ENCODE measurements at places on chromosomes 1 and 21.

DNA sequence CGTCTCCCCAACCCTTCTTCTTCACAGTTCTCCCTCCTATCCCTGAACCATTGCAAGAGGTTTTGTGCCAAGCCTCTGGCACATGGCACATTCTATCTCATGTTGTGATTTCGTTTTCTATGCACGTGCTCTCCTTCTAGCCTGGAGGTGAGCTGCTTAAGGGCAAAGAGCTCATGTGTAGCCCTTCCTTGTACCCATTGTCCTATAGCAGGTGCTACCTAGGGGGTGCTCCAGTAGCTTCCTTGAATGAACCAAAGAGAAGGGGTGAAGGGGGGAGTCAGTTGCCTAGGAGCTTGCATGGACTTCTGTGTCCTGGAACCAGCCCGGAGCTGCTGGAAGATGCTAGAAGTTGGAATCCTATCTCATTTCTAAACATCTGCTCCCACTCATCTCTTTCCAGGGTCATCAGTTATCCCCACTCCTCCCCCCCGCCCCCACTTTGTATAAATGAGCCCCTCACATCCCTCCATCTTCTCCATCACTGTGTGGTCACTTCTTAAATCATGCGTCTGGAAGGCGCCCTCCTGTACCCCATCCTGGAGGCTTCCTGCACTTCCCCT, 535 bp upstream of the DISC1 start:
- DNase-seq = no peak

- DNase-seq = no peak
Measured at GRCh38 chr1:186235696-186236095, 139.4 kb downstream of the TPR start.

- no peak for DNase-seq
Measured at GRCh38 chr21:45830221-45830640, 151.3 kb upstream of the COL6A1 start.

- DNase-seq = no peak
Measured at GRCh38 chr21:29306920-29307319, 8.2 kb downstream of the BACH1 start.

GRCh38 chr1:94595658-94596057, 54.1 kb upstream of the F3 start:
- DNase-seq = no peak

DNA sequence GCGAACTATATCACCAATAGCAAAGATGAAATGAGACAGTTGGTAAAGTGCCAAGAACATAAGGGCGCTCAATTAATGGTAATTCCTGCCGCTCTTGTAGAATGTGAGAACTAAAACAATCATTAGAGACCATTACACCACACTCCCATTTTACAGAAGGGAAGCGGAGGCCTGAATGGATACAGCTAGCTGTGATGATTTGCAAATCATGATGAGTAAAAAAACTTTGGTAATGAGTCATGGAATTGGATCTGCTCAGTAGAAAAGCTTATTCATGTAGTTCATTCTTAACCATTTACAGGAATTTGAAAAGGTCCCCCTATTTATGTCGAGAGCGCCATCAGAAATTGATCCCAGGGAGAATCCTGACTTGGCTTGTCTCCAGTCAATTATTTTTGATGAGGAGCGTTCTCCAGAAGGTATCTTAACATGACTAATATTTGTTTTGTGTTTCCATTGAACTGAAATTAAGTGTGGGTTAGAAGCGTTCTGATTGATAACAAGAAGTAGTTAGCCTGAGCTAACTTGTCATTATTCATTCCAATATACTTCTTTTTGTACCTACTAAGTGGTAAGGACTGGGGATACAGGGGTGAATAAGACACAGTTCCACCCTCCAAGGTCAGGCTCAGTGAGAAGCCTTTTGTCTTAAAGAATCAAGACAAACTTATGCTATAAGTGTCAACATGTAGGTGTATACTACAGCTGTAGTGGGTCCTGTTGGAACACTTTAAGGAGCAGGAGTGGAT, 812 bp downstream of the TTC4 start:
- DNase-seq = peak; percentile 57

DNA sequence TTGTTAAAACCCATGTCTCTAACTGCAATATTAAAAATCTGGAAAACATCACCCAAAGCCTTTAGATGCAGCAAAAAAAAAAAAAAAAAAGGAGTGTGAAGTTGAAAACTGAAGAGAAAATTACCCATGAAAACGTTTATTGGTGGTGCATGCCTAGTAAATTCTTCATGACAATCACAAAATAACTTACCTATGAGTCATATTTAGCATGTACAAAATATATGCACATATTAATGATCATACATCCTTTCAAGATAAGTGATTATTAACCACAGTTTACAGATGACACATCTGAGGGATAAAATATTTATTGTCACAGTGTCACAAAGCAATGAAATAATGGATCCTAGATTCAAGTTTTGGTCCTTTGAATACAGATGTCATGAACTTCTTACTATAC, 505.2 kb upstream of the NR5A2 start:
- no peak for DNase-seq

GRCh38 chr21:35359076-35359475, 310.0 kb upstream of the RUNX1 start:
- no peak for DNase-seq

GRCh38 chr1:207333009-207333600, 11.6 kb downstream of the CD55 start:
- DNase-seq = no peak

DNA sequence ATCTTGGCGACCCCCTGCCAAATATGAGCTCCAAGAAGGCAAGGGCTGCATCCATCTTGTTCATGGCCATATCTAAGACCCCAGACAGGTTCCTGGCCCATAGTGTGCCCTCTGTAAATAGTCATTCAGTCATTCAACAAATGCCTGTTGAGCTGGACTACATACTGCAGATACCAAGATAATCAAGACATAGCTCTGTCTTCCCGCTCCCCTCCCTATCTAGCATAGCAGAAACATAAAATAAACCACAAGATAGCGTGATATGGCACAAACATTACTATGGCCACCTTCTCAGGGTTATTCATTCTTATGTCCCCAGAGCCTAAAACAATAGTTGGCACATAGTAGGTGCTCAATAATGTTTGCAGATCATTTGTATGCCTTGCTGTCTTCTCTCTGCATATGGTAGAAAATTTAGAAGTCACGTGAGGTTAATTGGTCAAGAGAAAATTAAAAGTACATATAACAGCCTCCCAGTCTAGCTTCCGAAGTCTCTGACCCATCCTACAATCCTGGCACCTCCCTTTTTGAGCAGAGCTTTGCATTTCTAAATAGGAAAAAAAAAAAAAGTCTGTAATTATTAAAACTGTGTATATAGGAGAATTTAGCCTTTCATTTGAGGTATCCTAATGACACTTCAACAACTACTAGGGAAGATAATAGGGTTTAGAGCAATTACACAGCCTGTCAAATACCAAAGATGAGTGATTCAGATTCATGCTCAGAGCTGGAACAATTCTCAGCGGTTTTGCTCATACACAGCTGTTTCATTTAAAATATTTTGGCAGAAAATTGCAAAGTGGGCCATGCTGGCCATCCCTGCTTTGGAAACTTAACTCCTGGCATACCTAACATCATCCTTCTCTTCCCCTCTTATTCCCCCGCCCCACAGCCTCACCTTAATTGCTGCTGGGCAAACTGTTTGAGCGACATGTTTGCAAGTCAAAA, 219.0 kb downstream of the KAZN start:
- no peak for DNase-seq
